Activated CD4-positive, alpha-beta T cell treated with anti-CD3 and anti-CD28 coated beads, Interleukin-2, amount 50 U/mL, for 4 hours (primary cell): ENCODE measurements at places on chromosomes 2 and 18.

- peak; percentile 17 for DNase-seq
Observed at GRCh38 chr2:227871375-227871791, at the start of gene DAW1. Gene DAW1, plus strand, starts transcription at chr2:227871631. Its CDS starts 59 bp downstream, at chr2:227871690.

DNA sequence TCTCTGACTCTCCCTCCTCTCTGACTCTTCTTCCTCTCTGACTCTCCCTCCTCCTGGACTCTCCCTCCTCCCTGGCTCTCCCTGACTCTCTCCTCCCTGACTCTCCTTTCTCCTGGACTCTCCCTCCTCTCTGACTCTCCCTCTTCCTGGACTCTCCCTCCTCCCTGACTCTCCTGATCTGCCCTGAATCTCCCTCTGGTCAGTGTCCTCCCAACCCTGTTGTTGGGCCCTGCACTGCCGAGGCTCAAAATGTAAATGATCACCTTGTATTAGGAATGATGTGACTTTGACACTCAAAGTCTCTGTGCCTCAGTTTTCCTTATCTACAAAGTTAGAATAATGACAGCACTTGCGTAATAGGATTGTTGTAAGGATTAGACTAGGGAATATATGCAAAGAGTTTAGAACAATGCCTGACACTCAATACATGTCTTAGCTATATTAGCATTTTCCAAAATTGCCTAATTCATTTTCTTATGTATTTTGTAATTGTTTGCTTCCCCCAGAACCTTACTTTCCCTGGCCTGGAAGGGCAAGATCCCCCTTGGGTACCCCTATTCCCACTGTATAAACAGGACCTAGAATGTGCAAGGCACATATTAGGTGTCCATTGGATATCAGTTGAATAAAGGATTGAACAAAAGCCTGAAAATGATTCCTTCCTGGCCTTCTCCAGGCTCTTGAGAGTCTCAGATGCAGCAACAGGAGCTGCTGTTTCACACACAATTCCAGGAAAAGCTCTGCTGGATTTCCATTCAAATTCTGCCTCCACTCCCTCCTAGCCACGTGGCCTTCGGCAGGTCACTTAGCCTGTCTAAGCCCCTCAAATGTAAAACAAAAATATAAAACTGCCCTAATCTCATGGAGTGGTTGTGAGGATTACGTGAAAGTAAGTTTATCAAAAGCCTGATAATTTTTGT, 170.1 kb downstream of the INHBB start:
- DNase-seq, result no peak

GRCh38 chr2:6864231-6864754, 1.4 kb downstream of the CMPK2 start:
- DNase-seq, result no peak

GRCh38 chr2:239375278-239376061, 25.4 kb downstream of the HDAC4 start:
- DNase-seq, result no peak

- DNase-seq, result no peak
Observed at GRCh38 chr18:56273541-56274219, 364.7 kb downstream of the TXNL1 start.

GRCh38 chr2:9106338-9107167, 100.1 kb upstream of the ASAP2 start:
- DNase-seq, result no peak

- DNase-seq, result no peak
Observed at GRCh38 chr2:64975232-64975821, 13.9 kb upstream of the SLC1A4 start.

DNA sequence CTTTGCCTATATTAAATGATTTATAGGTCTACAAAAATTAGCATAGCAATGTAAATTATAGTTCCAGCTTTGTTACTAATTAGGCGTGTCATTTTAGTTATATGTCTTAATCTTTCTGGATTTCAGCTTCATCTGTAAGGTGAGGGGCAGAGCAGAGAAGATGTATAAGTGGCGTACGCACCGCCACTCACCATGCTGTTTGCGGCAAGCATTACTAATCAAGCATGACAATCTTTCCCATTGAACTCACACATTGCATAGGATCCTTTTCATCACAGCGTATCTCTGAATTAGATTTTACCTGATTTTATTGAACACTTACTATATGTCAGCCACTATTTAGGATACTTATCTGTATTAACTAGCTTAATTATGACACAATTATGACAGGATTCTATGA, 183.6 kb upstream of the DLGAP1 start:
- DNase-seq, result no peak

- DNase-seq, result no peak
Observed at GRCh38 chr2:188705191-188705590, 269.0 kb upstream of the COL3A1 start.

GRCh38 chr18:23377669-23378301, 75.3 kb upstream of the RIOK3 start:
- DNase-seq, result no peak

- no peak for DNase-seq
Observed at GRCh38 chr2:231684314-231685223, 23.8 kb upstream of the PTMA start.

GRCh38 chr2:165522719-165523118, 53.2 kb downstream of the CSRNP3 start:
- DNase-seq, result no peak

DNA sequence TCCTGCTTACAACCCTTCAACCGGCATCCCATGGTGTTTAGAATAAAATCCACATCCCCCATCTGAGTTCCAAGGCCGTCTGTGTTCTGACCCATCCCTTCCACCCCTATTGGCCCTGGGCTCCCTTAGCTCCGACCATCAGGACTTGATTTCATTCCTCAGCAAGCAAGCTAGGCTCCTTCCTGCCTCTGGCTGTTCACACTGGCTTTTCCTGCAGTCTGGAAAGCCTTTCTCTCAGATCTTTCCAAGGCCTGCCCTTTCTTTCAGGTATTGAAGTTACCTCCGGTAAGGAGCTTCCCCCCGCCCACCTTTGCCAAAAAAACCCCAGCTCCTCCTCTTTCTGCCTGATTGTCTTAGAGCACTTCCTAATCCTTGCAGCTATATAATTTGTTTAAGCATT, 86.8 kb downstream of the CLIP4 start:
- no peak for DNase-seq

DNA sequence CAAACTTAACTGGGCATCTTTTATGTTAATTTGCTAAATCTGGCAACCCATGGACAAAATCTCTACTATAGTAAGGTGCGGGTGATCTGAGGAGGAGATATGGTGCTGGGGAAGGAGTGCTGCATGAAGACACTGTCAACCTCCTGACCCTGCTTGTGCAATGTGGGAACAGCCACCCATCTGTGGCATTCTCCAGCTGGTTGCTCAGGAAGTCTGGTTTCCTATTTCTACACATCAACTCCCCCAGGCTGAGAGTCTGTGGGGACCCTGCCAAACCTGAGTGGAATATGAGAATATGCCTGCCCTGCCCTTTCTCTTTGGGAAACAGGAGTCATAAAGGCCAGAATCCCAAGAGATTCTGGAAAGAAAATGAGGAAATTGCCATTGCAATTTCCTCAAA, 60.1 kb upstream of the PAX3 start:
- no peak for DNase-seq

DNA sequence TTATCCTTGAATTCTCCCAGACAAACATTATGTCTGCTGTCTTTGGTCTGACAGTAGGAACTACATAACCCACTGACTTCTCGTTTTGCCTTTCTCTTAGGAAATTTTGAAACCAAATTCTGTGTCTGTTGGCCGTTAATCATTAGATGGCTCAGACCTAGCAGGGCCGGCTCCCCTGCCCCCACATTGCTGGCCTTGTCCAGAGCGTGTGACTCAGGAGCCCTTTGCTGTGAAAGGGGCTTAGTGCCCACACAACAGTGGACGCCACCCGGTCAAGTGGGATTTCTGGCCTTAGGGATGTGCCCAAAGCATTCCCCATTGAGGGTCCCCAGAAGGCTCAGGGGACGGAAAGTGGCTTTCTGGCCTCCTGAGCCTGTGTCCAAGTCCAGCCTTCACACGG, 137.5 kb downstream of the CTIF start:
- no peak for DNase-seq

DNA sequence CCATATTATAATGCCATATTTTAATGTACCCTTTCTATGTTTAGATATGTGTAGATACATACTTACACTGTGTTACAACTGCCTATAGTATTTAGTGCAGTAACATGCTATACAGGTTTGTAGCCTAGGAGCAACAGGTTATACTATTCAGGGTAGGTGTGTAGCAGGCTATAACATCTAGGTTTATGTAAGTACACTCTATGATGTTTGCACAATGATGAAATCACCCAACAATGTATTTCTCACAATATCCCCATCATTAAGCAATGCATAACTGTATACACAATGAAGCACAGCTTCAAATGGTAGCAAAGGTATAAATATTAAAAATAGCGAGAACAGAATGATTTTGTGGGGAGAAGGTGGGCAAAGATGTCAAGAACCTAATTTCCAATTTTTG, 117.8 kb downstream of the DYM start:
- no peak for DNase-seq

DNA sequence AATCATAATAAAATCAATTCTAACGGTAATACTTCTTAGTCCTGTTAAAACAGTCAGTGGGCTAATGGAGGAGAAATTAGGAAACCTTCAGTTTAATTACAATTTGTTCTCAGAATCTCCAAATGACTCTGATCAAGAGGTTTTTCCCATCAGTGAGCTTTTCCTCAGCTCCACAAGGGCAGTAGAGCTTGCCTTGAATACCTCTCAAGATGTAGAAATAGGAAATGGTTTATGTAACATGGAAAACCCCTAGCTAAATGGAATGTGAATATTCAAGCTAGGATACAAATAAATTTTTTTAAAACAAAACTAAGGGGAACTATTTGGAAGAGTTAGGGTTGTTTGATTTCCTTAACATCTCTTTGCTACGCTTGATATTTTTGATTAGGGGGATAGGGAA, 87.5 kb downstream of the PLEKHM3 start:
- DNase-seq, result no peak

- no peak for DNase-seq
Observed at GRCh38 chr2:2853346-2853745, 522.3 kb upstream of the MYT1L start.

DNA sequence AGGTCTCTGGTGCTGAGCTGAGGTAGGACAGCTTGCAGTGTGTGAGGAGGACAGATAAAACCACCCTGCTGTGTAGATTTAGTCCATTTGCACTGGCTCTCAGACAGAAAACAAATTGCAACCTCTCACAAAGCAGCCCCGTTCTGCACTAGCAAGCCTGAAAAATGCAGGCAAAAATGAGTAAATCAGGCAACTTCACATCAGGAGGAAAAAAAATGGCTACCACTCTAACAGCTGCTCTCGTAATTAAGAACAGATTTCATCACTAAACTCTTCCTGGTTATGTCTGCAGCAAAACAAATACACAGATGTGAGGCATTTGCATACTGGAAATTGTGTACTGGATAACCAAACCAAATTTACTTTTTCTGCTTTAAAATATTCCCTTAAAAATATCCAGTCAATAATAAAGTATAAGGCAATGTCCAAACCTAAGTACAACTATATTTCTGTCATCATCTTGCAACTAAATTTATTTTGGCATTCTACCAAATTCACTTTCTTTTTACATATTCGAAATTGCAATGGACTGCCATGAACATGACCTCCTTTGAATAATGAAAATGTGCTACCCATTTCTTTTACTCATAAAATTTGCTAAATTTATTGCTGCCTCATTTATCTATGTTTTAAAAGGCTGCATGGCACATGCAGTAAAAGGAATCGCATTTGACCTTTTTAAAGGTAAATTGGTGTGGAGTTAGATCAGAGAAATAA, 157.4 kb downstream of the AFF3 start:
- DNase-seq, result no peak

DNA sequence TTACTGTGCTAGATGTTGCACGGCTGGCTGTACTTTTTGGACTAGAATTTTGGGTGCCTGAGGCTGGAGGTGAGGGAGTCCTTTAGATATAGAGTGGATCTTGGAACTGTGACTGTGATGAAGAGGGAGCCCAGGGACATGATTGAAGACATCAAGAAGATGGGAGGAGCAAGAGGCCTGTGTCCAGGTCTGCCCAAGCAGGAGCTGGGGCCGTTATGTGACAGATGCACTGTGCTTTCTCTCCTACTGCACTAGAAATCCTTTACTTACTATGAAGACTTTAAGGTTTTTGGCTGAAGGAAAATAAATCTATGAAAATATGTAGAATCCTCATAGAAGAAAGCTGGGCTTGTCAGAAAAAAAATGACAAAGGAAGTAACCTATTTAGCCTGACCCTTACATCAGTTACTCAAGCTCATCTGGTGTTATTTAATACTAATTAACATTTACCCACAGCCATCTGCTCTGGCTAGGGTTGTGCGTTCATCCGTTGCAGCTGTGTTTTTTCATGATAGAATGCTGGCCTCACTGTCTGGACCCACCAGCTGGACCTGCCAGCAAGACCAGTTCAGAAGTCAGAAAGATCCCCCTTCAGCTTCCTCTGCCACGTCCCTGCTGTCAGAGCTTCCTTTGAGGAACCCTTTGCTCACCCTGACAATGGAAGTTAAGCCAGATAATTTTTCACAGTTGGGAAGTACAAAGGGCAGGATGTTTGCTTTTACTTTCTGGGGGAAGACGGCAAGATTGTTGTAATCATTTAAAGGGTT, 16.7 kb downstream of the TSN start:
- no peak for DNase-seq

GRCh38 chr2:42809819-42810120, 17.4 kb upstream of the HAAO start:
- DNase-seq, result peak; percentile 54

GRCh38 chr2:237919593-237919992, 47.2 kb upstream of the UBE2F start:
- DNase-seq, result no peak

GRCh38 chr2:238024986-238025385, 35.8 kb upstream of the SCLY start:
- no peak for DNase-seq

GRCh38 chr18:3793545-3793944, 343.6 kb downstream of the TGIF1 start:
- no peak for DNase-seq

DNA sequence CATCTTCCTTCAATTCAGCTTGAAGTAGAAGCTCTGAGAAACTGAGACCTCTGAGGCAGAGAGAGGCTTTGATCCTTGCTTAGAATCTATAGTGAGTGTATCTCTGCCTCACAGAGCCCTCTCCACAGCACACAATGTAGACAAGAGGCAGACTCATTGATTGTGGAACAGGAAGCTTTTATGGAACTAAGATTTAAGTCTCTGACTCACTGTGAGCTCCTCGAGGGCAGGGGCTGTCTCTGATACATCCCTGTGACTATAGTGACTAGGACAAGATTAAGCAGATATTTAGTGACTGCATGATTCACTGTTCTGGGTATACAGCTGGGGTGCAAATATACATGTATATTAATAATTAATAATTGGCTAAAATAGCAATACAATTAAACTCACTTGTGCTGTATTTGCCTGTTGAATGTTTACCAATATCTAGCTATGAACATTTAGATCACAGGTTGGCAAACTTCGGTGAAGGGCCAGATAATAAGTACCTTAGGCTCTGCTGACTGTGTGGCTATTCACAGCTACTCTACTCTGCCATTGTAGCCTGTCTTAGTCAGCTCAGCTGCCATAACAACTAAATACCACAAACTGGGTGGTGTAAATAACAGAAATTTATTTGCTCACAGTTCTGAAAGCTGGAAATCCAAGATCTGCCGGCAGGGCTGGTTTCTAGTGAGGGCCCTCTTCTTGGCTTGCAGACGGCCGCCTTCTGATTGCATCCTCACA, 54.4 kb downstream of the ARHGEF4 start:
- no peak for DNase-seq

- no peak for DNase-seq
Observed at GRCh38 chr18:6280211-6280743, 134.4 kb downstream of the L3MBTL4 start.
